ENCODE measurements at places on chromosomes 7 and 10. TPM values are rescaled to one million over a fixed set of nuclear protein-coding genes. Genes with fewer than 3 reads are reported as not detected.

KNDC1 gene
- total RNA-seq: 0.41 TPM

SPDYE11 gene
- 0.08 TPM for total RNA-seq

SPOCK2 gene
- total RNA-seq: 0.36 TPM

NACAD gene
- 5.5 TPM for total RNA-seq

AKR1D1 gene
- total RNA-seq: not detected

SEMA3D gene
- 51.2 TPM for total RNA-seq

MALRD1 gene
- total RNA-seq: 0.36 TPM

PRRT4 gene
- total RNA-seq: 0.27 TPM

SUN3 gene
- total RNA-seq: not detected

OPN1SW gene
- total RNA-seq: not detected

PRKCQ gene
- 0.08 TPM for total RNA-seq

KIAA1549 gene
- total RNA-seq: 3.7 TPM

TBXAS1 gene
- total RNA-seq: 2.4 TPM

ADRA2A gene
- 0.82 TPM for total RNA-seq

WASHC2A gene
- 192 TPM for total RNA-seq

UTF1 gene
- total RNA-seq: not detected

GPR15LG gene
- not detected for total RNA-seq

AIMP2 gene
- 61.9 TPM for total RNA-seq

WEE2 gene
- not detected for total RNA-seq

MBLAC1 gene
- 1.9 TPM for total RNA-seq

CLCN1 gene
- total RNA-seq: 0.16 TPM

FAM25G gene
- total RNA-seq: not detected

OR6B1 gene
- not detected for total RNA-seq

DYNC1I1 gene
- total RNA-seq: 0.54 TPM

IFIT2 gene
- total RNA-seq: 30.7 TPM

ZRANB1 gene
- total RNA-seq: 19.6 TPM

IFIT1B gene
- total RNA-seq: not detected

PRSS1 gene
- not detected for total RNA-seq

OR2F2 gene
- not detected for total RNA-seq

NMT2 gene
- 18.3 TPM for total RNA-seq

IMPDH1 gene
- total RNA-seq: 22.3 TPM

RBM20 gene
- total RNA-seq: 0.08 TPM

UCMA gene
- total RNA-seq: not detected

TMEM229A gene
- total RNA-seq: 3.8 TPM

CELF2 gene
- total RNA-seq: 42.8 TPM

BMS1 gene
- 29.6 TPM for total RNA-seq

TMEM176B gene
- total RNA-seq: not detected

TNS3 gene
- 28.3 TPM for total RNA-seq

ATP6V0A4 gene
- total RNA-seq: not detected
